Keratinocyte (primary cell): ENCODE measurements at places on chromosomes 3 and 15.

GRCh38 chr3:78201091-78201490 lies 1161.2 kb downstream of the ROBO2 start:
- no peak for DNase-seq

- no peak for DNase-seq
Measured at GRCh38 chr3:16222547-16222946, 42.2 kb downstream of the DPH3 start.

DNA sequence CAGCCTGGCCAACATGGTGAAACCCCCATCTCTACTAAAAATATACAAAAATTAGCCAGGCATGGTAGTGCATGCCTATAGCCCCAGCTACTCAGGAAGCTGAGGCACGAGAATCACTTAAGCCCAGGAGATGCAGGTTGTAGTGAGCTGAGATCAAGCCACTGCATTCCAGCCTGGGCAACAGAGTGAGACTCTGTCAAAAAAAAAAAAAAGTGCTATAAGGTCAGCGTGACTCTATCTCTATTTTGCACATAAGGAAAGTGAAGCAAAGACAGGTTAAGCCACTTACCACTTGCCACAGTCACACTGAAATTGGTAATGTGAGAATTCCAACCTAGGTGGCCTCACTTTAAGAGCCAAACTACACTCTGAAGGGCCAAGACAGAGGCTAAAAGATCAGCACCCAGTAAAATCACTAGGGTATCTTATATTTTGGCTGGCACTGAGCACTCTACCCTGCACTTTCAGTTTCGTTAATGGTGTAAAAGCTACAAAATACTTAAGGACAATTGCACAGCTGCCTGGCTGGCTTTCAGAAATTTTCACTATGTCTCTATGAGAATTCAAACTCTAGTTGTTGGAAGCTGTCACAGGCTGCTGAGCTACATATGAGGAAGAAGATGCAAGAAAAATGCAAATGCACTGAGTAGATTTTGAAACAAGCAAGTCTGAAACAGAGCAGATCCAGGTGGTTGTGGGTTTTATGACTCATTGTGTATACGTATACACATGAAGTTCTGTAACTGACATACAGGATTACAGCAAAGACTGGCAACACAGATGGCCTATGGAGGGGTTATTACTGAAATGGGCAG lies 32.7 kb downstream of the TRANK1 start:
- DNase-seq: no peak

DNA sequence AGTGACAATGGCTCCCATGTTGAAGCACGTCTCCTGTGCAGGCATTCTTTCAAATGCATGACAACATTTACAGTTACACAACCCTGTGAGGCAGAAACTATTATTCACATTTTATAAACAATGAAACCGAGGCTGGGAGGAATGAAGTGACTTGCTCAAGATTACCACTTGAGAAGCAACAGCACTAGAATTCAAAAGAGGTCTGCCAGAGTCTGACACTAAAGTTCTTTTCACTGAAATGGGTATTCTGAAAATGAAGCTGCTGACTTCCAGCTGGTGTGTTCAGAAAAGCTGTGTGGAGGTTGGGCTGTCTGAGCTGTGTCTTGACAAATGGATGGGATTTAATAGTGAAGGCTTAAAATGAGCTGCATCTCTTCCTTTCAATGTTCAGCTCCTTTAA lies 104.4 kb downstream of the THSD4 start:
- no peak for DNase-seq

- DNase-seq: no peak
Measured at GRCh38 chr15:74723187-74723586, 2.1 kb downstream of the CYP1A1 start.

GRCh38 chr3:129402616-129403015 lies 25.8 kb downstream of the EFCAB12 start:
- DNase-seq: no peak

DNA sequence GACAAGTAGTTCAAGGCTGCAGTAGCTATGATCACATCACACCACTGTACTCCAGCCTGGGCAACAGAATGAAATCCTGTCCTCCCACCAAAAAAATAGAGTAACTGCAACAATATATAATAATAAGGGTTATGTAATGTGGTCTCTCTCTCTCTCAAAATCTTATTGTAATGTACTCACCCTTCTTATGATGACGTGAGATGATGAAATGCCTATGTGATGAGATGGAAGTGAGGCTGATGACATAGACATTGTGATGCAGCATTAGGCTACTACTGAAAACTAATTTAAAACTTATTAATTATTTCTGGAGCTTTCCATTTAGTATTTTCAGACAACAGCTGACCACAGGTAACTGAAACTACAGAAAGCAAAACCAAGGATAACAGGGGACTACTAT lies 27.4 kb downstream of the TASOR start:
- DNase-seq: no peak

- DNase-seq: no peak
Measured at GRCh38 chr15:89680282-89680873, 1.2 kb upstream of the PLIN1 start.

DNA sequence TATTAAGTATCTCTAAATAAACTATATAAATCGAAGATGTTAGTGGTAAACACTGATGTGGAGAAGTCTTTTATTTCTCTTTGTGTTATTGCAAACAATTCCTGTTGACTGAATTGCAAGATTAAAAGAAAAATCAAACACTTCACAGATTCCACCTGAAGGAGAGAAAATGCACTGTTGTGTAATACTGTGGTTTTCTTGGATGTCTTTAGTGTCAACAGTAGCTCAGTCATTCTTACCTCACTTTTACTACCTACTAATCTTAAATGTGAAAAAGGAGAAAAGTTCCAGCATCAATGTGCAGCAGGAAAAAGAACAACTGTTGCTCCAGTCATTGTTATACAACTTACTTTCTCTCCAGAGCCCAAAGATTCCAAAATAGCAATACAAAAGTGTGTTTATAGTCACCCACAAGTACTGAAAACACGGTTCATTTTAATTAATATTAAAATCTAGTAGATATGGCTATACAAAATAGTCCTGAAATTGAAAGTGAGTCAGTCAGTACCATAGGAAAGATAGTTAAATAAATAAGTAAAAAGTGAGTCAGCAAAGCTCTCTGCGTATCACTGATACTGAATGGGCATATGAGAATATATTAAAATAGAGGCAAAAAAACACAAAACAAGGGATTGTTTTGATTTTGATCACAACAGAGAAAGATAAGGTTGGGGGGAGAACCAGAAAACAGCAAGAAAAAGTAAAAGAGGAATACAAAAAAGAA lies 90.5 kb upstream of the CSPG5 start:
- no peak for DNase-seq

GRCh38 chr3:153978006-153978405 lies 143.2 kb upstream of the ARHGEF26 start:
- DNase-seq: no peak
